Left colon (tissue), 2 donors: ENCODE measurements at places on chromosomes 5 and 9. TPM values are rescaled to one million over a fixed set of nuclear protein-coding genes. Genes with fewer than 3 reads are reported as not detected.

- no peak for DNase-seq
These were observed 30.0 kb upstream of the PHF2 start for GRCh38 chr9:93546356-93546755.

DNA sequence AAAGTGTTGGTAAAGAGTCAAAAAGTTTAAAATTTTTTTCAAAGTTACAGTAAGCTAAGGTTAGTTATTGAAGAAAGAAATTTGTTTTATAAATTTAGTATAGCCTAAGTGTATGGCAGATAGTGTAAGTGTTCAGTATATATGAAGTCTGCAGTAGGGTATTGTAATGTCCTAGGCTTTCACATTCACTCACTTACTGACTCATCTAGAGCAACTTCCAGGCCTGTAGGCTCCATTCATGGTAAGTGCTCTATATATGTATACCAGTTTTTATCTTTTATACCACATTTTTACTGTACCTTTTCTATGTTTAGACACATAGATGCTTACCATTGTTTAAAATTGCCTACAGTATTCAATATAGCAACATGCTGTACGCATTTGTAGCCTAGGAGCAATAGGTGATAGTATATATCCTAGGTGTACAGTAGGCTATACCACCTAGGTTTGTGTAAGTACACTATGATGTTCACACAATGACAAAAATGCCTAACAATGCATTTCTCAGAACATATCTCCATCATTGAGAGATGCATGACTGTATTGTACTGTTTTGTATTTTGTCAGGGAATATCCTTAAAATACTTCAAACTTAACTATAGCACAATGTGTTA lies 38.5 kb downstream of the CYSTM1 start:
- no peak for DNase-seq

GRCh38 chr5:64077589-64077988 lies 88.1 kb upstream of the RNF180 start:
- no peak for DNase-seq

The SLCO6A1 gene
- not detected for total RNA-seq

DNA sequence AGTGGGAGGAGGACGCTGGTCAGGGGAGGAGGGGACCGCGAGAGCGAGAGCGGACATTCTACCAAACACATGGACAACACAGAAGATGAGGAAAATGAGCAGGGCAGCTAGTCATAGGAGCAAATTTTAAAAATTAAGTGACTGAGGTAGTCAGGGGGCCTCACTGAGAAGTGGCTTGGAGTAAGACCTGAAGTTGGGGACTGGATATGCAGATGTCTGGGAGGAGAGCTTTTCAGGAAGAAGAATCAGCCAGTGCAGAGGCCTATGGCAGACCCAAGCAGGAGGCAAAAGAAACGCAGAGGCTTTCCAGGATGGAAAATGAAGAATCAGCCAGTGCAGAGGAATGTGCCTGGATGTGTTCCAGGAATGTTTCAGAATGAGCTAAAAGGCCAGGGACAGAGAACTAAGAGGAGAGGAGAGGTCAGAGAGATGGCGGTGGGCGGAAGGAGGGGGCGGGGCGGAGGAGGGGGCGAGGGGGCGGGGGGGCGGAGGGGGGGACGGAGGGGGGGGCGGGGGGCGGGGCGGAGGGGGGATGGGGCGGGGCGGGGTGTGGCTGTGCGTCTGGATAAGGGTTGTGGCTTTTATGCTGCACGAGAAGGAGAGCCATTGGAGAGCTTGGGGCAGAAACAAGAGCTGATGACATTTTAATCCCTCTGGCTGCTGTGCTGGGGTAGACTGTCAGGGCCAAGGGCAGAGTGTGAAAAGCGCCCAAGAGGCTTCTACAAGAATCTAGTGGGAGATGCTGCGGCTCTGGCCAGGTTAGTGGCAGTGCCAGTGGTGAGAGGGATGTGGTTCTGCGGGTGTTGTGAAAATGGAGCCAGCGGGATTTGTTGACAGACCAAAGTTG lies 129.6 kb downstream of the KCNIP1 start:
- peak; percentile 31 for DNase-seq

DNA sequence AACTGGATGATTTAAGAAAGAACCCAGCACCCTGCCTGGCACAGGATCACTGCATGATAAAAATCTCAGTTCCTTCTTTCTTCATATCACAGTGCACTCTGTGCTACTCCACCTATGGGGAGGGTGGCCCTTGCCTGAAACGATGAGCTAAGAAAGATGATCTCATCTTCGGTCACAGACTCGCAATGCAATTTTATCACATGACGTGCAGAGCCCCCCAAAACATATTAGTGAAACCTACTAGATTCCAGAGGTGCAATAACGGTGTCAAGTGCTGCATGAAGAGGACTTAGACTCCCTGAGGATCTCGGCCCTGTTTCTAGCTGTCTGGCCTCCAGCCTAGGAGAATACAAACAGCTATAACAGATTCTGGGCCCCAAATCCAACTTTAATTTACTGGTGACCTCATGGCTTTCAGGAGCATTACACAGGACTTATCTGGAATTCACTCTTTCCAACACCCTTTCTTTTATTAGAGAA lies 104.0 kb downstream of the EBF1 start:
- DNase-seq: no peak

DNA sequence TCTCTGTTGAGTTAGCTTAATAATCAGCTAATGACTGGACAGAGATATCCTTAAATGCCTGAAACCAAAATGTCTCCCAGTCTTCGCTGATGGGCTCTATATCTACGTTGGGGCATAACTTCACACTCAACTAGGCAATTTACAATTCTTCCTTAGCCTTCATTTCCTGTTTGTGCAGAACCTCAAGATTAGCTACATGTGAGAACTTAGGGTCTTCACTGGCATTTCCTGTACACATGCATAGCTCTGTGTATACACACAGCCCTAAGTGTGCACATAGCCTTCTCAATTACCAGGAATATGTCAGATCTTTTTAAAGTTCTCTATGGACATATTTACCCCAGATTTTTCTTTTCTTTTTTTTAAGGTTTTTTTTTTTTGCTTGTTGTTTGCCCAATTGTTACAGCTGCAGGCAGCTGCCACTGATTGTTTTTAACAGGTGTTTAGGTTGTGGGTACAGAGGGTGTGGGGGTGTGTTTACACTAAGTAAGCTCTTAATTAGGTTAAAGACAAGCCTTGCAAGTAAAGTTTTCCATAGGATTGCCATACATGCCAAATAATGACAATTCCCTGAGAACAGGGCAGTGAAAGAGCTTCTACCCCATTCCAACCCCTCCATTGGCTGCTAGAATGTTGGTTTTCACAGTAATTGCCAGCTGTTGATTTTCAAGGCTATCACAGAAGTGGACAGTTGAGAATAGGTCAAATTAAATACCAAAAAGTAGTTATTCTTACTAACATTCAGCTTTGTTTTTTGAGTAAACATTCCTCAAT lies 441.0 kb downstream of the TLE4 start:
- DNase-seq: no peak

GRCh38 chr5:125699860-125700259 lies 723.3 kb upstream of the GRAMD2B start:
- DNase-seq: no peak

DNA sequence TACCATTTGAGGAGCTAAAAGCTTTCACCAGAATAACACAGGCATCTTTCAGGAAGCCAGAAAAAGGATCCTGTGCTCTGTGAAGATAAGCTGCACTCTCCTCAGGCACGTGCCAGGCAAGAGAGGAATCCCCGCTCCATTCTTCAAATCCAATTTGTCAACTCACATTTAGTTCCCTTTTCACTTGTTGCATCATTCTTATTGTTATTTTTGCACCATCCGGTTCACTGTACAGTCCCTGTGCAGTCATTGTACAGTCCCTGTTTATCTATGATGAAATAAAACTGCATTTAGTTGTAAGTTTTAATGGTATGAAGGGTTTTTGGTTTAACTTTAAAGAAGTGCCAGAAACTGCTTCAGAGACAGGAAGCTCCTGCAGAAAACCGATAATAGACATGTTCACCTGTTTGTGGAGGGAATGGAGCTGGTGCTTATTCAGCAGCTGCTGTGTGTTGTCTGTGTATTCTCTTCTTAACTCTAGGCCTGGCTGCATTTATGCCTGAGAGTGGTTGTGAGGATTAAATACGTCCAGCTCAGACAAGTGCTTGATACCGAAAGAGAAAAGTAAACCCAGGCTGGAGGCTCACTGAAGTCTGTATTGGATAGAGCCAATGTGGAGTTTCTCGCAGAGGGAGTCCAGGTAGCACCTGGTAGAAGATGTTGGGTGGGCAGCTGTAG lies 22.4 kb downstream of the IFNW1 start:
- DNase-seq: no peak

DNA sequence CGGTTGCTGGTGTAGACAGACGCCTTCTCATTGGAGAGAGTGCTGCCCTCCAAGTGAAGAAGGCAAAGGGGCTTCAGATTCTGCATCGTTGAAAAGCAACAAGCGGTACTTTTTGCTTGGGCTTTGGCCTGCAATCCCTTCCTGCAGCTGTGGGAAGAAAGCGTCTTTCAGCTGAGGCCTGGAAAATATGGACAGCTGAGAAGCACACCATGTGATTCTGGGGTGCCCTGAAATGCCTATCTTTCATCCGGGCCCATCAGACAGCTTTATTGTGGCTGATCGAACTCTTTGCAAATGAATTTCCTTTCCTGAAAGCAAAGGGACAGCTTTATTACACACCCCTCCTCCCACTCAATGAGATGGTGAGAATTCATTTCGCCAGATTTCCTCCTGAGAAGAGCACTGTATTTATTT lies 74.0 kb downstream of the NSG2 start:
- DNase-seq: no peak

The COL15A1 gene
- total RNA-seq: 2.4 TPM

The CDKN2B-AS1 gene
- total RNA-seq: 108 TPM

DNA sequence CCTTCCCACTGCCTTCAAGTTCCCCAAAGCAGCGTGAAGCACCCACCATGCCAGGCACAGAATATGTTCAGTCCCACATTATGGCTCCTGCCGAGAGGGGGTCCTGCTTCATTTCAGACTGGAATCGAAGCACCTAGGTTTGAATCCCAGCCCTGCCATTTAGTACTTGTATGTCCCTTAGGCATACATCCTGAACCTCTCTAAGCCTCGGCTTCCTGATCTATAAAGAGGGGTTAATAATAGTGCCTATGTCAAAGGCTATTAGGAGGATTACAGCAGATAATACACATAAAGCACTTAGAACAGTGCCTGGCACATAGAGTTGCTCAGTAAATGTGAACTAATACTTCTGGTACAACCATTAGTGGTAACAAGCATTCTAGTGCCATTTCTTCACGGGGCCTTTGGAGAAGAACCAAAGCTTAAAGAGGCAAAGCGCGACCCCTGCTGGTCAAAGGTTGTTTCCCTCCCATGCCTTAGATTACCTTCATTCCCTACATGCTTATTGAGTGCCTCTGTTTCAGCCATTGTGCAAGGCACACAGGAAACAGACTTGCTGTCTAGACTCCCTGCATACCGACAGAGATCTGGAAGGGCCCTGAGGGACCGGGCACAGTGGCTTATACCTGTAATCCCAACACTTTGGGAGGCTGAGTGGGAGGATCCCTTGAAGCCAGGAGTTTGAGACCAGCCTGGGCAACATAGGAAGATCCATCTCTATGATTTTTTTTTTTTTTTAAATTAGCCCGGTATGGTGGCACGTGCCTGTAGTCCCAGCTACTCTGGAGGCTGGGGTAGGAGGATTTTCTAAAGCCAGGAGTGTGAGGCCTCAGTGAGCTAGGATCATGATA lies 98.3 kb downstream of the PPARGC1B start:
- DNase-seq: peak; percentile 95

The INSL6 gene
- not detected for total RNA-seq

The EGFLAM gene
- 0.78 TPM for total RNA-seq

The CDKN2A gene
- total RNA-seq: 1.8 TPM

The ECM2 gene
- total RNA-seq: 2.9 TPM

DNA sequence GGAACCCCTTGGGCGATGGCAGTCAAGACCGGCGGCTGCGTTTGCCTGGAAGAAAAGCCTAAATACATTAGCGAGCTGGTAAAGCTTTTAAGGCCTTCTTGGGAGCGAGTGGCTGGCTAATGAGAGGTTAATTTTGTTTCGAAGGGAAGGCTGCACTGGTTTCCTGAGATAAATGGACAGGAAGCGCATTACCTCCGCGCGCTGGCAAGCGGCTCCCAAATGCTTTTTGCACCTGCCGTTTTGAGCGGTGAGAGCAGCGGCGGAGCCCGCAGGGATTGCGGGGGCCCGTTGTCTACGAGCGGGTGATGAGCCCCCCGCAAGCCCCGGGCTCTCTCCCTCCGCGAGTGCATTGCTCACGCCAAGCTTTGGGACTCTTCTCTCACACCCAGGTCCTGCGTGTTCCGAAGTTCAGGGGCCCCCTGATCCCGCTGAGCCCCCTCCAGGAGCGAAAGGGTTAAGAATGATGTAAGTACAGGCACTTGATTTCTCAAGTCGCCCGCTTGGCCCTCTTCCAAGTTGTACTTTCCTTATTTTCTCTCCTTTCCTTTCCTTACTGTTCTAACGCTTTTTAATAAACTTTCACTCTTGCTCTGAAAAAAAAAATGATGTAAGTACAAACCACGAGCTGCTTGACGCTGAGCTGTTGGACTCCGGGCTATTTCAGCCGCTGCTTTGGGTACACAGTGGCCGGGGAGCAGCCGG lies 3.1 kb upstream of the RGMB start:
- peak; percentile 46 for DNase-seq

GRCh38 chr9:36471359-36471758 lies 71.3 kb upstream of the RNF38 start:
- DNase-seq: no peak

The FBN2 gene
- total RNA-seq: 2.0 TPM

The DAB2IP gene
- 128 TPM for total RNA-seq

The SLC46A2 gene
- total RNA-seq: not detected

DNA sequence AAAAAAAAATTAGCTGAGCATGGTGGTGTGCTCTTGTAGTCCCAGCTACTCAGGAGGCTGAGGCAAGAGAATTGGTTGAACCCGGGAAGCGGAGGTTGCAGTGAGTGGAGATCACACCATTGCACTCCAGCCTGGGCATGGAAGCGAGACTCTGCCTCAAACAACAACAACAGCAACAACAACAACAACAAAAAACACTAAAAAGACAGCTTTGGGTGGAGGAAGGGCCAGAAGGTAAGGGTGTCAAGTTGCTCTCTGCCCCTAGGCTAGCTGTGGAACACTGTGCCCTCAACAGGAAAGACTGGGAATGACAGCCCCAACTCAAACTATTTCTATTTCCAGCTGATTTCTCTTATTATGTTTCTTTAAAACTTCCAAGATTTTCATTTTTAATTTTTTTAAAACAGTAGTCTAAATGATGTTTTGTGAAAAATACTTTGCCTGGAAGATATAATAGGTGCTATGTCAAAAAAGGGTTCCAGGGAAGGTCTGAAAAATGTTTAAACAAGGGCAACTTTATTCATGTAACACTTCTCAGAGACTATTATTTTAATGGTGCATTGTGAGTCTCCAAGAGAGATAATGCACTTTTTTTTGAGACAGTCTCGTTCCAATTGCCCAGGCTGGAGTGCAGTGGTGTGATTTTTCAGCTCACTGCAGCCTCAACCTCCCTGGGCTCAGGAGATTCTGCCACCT lies 29.9 kb downstream of the CLINT1 start:
- no peak for DNase-seq

DNA sequence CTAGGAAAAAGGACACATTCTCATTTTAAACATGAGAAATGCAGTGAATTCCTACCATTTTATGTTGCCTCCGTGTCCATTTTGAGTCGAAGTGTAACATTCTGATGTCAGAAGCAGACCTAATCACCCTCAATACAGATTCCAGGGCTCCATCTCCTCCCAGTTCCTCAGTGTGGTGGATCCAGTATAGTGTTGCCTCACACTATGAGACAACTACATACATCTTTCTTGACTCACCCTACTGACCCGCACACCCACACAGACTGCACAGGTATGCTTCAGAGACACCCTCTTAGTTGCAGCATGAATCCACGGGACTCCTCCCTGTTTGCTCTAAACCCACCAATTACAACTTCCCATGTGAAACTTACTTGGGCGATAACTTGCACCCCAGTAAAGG lies 564.9 kb downstream of the SEMA5A start:
- no peak for DNase-seq
